H54 (cell line): ENCODE measurements at places on chromosomes 1 and 21.

DNA sequence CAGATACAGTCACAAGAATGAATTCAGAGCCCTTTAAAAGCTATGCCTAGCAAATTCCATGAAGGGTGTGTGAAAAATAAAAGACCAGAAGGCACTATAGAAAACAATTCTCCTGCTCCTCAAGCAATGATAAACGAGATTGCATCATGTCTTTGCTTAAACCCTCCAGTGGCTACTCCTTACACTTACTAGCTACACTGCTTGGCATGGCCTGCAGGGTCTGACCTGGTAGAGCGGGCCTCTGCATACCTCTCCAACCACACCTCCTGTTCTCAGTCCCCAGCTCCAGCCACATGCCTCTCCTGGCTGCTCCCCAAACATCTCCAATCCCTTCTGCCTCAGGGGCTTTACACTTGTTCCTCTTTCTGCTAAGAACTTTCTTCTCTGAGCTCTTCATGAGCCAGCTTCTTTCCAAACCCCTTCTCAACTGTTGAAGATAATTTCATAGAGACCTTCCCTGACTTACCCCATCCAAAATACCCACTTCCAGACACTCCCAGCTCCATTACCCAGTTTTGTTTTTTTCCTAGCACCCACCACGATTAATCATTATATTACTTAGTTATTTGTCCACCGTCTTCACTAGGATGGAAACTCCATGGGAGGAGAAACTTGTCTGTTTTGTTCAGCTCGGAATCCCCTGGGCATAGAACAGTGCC is 11.2 kb upstream of the CREG1 start:
- DNase-seq = no peak

DNA sequence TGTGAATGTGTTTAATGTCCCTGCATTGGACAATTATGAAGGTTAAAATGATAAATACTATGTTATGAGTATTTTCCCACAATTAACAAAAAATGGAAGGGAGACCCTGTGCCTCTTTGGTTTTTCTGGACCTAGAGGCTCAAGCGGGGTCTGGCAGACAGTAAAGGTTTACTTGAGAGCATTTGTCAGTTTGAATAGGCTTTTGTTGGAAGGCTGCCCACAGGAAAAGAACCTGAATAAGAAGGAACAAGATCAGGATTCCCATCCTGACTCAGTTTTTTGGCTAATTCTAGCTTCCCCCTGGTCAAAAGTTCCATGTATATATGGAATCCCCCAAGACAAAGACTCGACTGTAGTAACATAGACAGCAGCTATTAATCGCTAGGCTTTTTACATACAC is 150.9 kb upstream of the JUN start:
- no peak for DNase-seq

- DNase-seq = peak; percentile 12
Measured at GRCh38 chr1:165773324-165773965, 4.8 kb upstream of the TMCO1 start.

DNA sequence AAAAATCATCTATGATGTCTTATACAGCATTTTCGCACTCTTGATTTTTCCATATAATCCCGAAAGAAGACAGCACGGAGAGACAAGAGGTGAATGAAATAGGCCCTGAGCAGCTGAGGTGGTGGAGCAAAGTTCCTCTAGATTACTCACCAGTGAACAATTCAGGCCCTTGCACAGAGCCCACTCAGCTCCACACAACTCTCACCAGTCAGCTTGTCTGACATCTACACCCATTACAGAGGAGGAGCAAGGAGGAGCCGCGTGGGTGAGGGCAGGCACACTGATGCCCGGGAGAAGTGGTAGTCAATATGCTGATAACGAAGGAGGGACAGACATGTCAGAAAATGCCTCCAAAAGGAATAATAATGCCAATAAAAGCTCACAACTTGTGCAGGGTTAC is 59.9 kb downstream of the DNM3 start:
- peak; percentile 42 for DNase-seq

- DNase-seq = no peak
Measured at GRCh38 chr1:5889901-5890300, 102.3 kb downstream of the NPHP4 start.

GRCh38 chr21:34536311-34536710 is 24.3 kb upstream of the KCNE1 start:
- DNase-seq = no peak

GRCh38 chr1:222109836-222110235 is 367.9 kb upstream of the DUSP10 start:
- no peak for DNase-seq

DNA sequence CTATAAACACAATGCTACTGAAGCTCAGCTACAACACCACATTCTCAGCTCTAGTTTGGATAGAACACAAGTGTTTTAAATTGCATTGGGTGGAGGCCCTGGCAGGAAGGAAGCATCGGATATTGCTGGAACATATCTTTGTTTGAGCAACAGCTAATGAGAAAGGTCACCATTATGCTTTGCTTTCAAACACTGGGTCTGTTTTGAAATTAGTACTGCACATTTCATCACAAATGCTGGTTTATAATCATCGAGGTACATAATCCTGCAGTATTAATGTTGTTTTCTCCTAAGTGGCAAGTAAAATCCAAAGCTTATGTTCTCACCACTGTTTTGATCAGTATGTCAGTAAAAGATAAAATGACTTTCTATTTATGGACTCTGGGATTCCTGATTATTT is 61.5 kb upstream of the ARHGAP29 start:
- no peak for DNase-seq

GRCh38 chr21:15730484-15731242 is 881 bp downstream of the USP25 start:
- DNase-seq = no peak

DNA sequence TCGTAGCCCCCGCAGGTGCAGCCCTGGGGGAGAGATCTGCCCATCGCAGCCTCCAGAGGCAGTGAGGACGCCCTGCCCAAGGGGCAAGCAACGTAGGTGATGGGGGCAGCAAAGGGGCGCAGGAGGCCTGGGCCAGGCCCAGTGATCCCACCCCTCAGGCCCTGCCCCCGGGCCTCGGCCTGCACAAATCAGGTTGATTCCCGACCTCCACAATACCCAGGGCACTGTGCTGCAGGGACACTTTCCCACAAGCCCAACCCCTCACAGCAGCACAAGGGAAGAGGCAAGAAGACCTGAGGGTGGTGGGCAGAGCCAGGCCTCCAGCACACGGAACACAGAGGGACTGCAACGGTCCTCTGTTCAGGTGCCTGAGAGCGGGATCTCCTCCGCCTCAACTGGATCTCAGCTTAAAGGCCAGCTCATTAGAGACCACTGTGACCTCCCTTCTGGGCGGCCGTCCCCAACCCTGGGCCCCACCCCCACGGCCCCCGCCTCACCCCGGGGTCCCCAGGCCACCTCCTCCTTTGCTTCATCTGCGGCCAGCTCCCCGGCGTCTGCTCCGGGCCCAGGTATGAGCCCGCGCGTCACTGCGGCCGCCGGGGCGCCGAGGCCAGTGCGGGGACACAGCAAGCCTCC is 812 bp upstream of the ARF1 start:
- DNase-seq = no peak

- DNase-seq = no peak
Measured at GRCh38 chr1:47471163-47471562, 33.3 kb downstream of the FOXD2 start.

- no peak for DNase-seq
Measured at GRCh38 chr1:81296601-81297000, 504.1 kb upstream of the ADGRL2 start.

DNA sequence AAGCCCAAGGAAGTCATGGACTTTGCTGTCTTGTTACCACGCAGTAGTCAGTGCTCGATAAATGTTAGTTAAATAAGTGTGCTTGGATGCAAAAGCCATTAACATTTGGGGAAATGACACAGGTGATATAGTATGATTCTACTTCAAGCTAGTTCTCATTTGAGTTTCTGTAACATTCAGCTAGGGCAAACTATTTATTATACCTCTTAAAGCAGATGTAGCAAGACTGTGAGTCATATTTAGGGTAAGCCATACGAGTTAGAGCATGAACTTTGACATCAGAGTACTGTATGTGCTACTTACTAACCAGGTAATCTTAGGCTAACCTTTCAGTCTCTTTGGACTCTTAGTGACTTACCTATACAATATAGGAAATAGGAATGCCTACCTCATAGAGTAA is 21.0 kb downstream of the CLCA4 start:
- DNase-seq = no peak

- no peak for DNase-seq
Measured at GRCh38 chr1:228367798-228368791, 38.5 kb downstream of the TRIM11 start.

DNA sequence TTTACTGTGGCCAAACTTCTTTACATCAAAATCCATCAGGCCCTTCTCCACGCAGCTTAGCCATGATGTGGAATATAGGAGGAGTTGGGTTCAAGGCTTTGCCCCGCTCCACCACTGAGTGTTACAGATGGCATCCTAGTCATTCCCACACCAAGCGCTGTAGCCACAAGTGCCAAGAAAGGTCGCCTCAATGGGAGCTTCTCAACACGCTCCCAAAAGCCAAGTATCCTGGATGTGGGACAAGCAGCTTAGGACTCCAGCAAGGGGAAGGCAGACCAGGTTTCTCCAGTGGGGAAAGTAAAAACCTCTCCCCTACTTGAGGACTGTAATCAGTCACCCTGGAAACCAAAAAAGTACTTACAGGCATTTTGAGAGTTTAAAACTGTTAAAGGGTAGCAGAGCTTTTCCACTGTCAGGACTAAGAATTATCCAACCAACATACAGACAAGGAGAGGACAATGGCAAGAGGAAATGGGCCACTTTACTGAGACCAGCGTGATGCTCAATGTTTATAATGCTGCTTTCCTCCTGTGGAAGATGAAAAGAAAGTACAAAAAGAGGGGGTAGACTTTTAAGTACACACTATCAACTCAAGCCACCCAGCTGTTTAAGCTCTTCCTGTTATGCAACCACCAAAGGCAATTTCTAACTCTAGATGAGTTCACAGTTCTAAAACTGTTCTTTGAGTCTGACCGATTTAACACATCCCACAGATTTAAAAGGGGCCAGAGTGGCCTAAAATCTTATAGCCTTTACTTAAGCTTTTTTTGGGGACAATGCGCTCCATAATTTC is 120.7 kb upstream of the KRTAP19-8 start:
- no peak for DNase-seq

DNA sequence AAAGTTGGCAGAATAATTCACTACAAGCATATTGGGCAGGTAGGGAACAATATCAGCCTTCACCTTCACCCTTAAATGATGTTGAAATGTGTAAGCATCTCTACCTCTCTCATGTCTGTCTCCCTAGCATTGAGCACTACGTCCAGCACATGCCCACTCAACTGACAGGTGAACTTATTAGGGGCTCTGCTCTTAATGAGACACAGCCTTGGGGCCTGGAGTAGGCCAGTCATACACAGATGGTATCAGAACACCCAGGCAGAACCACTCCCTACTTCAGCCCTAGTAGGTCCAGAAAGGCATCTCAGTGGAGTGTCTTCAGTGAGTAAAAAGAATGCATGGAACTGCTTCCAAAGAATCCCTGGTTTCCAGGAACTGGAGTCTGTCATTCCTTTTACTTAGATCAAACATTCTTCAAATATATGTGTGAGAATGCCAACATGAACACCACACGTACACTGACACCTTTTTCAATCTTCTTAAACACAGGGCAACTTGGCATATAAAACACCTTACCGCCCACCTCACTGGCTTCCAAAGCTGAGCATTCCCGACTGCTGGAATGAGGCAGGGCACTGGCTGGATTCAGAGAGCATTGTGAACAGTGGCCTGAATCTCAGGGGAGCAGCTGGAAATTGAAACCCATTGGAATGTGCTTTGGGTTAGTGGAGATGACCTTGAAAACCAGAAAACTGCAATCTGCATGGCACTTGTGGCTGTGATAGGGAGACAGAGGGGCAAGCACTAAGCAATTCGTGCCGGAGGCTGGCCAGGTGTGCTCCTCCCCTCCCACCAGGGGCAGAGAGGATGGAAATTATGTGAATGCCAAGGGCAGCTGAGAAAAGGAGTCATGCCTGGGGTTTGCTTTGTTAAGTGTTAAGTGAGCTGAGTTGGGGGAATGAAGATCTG is 24.2 kb upstream of the HSD3B1 start:
- no peak for DNase-seq
